Midbrain (tissue), 1 donor: ENCODE measurements at places on chromosomes 12 and 14.

- no peak for DNase-seq
Observed at GRCh38 chr12:130054803-130055202, 107.5 kb upstream of the FZD10 start.

DNA sequence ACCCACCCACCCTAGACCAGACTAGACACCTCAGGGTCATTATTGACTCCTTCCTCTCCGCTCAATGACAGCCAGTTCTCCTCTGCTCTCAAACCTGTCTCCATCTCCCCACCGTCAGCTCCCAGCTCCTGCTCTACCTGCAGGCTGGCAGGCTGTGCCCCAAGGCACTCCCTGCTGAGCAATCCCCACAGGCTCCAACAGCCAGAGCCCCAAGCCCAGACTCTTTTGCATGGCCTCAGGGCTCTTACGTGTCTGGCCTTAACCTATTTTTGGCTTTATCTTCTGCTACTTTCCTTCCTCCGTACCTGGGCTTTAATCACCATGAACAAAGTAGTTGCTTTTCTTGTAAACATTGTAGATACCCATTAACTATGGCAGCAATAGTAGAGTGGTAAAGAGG, 162.9 kb upstream of the PRMT8 start:
- no peak for DNase-seq

GRCh38 chr14:75877292-75877691, 104.5 kb downstream of the TGFB3 start:
- no peak for DNase-seq

- no peak for DNase-seq
Observed at GRCh38 chr12:40971911-40972310, 216.2 kb upstream of the PDZRN4 start.

GRCh38 chr14:60510254-60510950, 1.5 kb downstream of the SIX6 start:
- no peak for DNase-seq

- no peak for DNase-seq
Observed at GRCh38 chr12:67280572-67280971, 11.4 kb downstream of the CAND1 start.

- no peak for DNase-seq
Observed at GRCh38 chr12:75977590-75977951, 54.0 kb downstream of the PHLDA1 start.

DNA sequence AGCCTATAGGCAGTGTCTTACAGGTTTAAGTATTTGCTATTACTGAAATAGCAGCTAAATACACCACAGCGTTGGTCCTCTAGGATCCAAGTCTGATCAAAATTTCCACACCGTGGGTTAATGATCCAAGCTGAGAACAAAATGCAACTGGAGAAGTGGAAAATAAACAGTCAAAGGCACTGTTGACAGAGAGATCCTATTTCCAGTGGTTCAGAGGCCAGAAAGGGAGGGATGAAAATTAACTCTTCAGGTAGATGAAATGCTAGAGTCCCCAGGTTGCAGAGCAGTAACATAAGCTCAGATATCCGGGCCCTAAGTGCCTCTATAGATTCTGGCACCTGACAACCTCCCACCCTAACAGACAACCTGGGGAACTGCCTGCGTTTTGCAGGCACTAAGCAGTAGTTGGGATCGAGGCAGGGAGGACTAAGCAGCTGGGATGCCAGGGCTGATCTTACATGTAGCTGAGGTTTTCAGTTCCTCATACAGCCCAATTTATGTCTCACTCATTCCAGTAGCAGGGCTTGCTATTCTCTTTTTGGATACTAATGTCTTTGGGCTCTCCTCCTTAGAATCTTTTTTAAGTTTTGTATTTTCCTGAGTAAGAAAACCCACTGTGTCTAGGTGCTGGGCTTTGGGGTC, 42.7 kb upstream of the CRACR2A start:
- DNase-seq = no peak

- DNase-seq = no peak
Observed at GRCh38 chr14:72736786-72737559, 156.9 kb downstream of the DPF3 start.

- no peak for DNase-seq
Observed at GRCh38 chr14:64695071-64695470, 9.2 kb upstream of the PLEKHG3 start.

- DNase-seq = no peak
Observed at GRCh38 chr14:103604620-103605019, 24.4 kb upstream of the KLC1 start.

GRCh38 chr14:100667656-100668055, 59.0 kb upstream of the DLK1 start:
- DNase-seq = no peak

DNA sequence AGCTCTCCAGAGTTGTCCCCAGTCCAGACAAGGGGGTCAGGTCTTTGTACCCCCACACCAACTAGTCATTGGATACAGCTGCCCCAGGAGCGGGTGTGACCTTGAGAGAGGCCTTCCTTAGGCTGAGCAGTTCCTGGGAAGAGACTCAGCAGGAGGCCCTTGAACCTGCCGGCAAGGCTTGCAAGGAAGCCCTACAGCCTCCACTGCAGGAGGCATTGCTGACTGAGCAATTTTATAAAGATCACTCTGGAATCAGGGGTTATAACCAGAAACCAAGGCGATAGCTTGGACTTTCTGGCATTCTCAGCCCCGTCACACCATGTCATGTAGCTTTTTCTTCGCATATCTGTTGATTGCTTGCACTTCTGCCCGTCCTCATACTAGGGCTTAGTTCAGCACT, 291.3 kb upstream of the CRY1 start:
- DNase-seq = no peak

DNA sequence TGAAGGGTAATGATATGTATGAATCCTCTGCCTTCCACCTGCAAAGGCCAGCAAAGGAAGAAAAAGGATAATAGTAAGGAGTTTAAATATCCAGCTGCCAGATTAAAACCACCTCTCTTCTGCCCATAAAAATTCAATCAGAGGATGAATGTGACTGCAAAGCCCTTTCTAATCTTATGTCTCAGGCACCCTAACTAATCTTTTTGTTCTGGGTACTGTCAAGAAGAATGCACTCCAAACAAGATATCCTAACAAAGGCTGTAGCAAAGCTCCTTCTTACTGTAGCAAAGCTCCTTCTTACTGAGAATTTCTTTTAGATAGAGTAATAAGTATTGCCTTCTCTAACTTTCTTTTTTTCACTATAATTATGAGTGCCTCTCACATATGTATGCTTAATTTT, 91.8 kb downstream of the ST8SIA1 start:
- DNase-seq = no peak

DNA sequence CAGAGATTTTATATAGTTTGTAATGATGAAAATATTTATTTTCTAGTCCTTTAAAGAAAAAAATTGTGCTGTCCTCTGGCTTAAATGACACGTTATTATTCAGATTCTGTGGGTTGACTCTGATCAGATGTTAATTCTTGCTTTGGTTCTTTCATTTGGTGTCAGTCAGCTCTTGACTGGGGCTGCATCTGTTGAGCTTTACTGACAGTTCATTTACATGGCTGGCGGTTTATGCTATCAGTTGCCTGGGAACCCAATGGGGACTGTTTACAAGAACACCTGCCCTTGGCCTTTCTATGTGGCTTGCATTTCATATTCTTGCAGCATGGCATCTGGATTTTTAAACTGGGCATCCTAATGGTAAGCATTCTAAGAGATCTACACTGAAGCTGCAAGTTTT, 667.1 kb upstream of the FBXO33 start:
- no peak for DNase-seq

DNA sequence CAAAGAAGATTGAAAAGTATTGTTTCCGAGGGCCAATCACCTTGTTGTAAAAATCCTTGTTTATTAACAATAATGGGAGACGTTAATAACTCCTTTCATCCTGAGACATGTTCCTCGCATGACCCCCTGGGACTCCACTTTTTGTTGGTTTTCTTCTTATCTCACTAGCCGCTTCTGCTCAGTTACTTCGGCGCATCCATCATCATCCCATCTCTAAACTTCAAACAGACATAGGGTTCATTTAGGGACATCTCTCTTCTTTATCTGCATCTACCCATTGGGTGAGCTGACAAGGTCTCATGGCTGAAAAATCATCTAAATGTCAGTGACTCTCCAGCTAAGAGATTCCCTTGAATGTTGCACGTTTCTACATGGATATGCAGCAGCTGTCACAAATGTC, 252.2 kb downstream of the ANO2 start:
- no peak for DNase-seq

DNA sequence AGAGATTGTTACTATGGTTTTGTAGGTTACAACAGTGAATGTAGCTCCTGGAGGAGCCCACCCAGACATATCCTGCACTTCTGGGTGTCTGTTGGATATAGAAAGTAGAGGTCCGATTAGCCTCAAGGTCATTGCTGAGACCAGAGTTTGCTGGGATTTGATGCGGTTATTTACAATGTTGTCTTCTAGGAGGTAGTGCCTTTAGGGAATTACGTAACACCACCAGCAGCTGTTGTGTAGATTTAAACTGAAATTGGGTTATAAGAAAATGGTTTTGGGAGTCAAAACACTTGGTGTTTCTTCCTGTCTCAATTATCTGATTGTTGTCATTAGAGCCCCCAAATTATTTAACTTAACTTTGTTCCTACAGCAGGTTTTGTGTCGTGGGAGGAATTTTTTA, 225.3 kb upstream of the PELI2 start:
- no peak for DNase-seq

- no peak for DNase-seq
Observed at GRCh38 chr12:100716945-100717732, 77.4 kb upstream of the ANO4 start.

GRCh38 chr12:53230108-53230845, 1.7 kb downstream of the RARG start:
- DNase-seq = no peak

- DNase-seq = no peak
Observed at GRCh38 chr14:37588956-37589714, 5.9 kb downstream of the FOXA1 start.

DNA sequence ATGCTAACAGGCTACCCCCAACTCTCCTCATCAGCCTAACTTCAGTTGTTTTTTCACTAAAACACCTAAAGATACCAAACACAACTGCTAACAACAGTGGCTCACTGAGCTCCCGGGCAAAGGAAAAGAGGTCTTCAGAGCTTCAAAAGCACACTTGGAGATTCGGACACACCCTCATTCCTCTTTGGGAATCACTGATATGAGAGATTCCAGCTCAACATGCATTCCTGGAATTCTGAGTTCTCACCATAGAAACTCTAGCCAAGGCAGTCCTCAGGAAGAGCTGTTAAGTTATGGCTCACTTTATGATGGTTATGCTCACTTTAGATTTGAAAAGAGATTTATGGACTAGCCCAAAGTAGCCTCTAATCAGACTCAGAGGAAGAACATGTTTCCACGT, 40.1 kb downstream of the STXBP6 start:
- no peak for DNase-seq

GRCh38 chr14:58639842-58640484, 2.2 kb downstream of the DACT1 start:
- peak; percentile 83 for DNase-seq

- no peak for DNase-seq
Observed at GRCh38 chr12:49661191-49661590, 37.8 kb downstream of the PRPF40B start.

DNA sequence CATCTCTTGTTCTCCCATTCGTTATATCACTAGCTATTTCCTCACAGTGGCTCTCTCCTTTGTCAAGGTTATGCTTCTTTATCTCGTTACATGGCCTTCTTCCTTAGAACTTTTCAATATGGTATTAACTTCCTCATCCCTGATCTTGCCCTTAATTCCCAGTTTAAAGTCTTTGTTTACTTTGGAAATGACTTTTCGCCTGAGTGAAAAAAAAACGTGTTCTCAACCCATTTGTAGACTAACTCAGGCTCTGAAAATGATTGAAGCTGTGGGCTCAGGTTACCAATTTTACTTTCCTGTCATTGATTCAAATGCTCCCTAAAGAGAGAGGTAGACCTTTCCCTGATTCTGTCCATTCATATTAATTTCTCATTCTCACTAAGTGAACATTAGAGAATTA, 135.2 kb downstream of the NUBPL start:
- no peak for DNase-seq

GRCh38 chr14:50344116-50344775, 32.1 kb downstream of the DMAC2L start:
- no peak for DNase-seq

GRCh38 chr12:19036673-19037357, 92.7 kb upstream of the PLEKHA5 start:
- DNase-seq = no peak

DNA sequence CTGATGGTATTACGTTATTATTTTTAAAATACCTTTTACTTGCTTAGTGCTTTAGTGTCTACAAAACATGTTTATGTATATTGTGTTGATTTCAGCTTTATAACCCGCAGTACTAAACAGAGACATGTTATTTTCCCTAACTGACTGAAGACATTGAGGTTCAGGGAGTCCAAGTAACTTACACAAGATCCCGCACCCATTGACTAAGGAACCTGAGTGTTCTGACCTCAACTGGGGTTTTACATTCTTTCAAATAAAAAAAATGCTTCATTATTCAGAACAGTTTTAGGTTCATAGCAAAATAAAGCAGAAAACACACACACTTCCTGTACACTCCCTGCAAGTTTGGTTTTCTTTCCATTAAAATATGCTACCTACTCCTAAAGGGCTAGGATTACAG, 60.4 kb upstream of the METAP2 start:
- no peak for DNase-seq

- no peak for DNase-seq
Observed at GRCh38 chr14:49194067-49194466, 392.1 kb downstream of the RPS29 start.

DNA sequence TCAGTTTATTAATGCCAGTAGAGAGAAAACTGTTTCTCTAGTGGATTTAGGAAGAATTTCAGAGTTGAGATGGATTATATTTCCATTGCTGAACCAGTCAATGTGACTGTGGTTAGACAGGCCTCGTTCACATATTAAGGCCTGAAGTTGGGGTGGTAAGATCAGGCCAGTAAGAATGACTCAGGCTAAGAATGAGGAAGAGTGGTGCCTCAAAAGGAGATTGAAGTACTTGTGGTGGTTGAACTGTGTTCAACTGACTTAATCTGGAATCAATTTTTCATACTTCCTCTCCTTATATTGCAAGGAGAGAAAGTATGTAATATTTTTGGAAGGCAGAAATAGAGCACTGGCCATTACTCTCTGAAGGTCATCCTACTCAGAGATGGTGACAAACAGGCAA, 37.8 kb upstream of the ATF7IP start:
- no peak for DNase-seq

DNA sequence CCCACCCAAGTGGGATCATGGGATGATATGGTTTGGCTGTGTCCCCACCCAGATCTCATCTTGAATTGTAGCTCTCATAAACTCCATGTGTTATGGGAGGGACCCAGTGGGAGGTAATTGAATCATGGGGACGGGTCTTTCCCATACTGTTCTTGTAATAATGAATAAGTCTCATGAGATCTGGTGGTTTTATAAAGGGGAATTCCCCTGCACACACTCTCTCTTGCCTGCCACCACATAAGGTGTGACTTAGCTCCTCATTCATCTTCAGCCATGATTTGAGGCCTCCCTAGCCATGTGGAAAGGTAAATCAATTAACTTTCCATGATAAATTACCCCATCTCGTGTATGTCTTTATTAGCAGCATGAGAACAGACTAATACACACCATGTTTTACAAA, 109.2 kb downstream of the IGF1 start:
- DNase-seq = no peak
